ENCODE measurements at places on chromosomes 3 and 15.

DNA sequence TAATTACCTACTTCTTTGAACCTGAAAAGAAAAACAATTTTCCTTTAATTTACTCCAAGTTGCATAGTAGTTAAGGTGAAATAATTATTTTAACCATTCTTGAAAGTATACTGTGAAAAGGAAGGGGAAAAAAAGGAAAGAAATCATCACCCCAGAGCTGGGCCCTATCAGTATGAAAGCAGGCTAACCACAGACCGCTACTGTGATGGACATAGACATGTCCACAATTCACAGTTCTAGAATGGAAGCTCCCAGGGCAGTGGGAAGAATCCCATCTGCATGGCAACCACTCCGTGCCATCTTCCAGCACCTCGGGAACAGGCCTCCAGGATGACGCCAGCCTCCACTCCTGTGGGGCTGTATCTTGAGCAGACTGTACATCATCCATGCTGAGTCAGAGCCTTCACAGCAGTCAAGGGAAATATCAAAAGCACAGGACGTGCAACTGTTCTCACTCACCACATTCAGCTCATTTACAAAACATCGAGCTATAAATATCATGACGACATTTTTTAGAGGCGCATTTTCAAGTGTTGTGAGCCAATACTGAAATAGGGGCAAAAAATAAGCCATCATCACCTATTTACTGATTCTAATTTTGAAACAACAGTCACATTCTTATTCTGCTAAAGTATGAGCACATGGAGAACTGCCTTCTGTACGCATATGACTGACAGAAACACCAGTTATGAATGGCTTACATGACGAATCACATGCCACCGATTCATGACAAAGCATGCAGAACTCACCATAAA, 119.7 kb downstream of the SNRK start:
- no peak for DNase-seq

- no peak for DNase-seq
Measured at GRCh38 chr3:41138146-41138545, 61.2 kb upstream of the CTNNB1 start.

DNA sequence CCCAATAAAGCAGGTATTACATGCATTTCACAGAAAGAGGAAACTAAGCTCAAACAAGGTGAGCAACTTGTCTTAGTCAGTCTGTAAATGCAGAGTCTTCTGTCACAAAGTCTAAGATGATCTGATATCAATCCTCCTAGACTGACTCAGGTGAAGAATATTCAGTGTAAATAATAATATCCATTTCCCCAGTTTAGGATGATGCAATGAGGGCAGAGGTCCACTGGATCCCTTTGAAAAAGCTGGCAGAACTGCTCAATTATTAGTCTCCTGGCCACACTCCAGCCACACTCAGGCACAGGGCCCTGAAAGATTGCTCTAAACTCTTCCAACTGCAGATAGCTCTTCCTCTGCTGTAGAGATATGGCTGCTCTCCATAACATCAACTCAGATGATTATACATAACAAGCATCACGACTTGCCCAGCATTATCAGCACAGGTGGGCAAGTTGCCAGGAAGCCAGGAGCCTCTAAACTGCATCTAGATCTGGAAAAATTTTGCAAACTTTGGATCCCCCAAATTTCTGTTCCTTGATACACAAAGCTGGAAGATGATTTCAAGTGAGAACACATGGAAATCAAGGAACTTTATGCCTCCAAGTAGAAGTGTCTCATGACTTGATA, 129.8 kb upstream of the CPNE4 start:
- peak; percentile 8 for DNase-seq

DNA sequence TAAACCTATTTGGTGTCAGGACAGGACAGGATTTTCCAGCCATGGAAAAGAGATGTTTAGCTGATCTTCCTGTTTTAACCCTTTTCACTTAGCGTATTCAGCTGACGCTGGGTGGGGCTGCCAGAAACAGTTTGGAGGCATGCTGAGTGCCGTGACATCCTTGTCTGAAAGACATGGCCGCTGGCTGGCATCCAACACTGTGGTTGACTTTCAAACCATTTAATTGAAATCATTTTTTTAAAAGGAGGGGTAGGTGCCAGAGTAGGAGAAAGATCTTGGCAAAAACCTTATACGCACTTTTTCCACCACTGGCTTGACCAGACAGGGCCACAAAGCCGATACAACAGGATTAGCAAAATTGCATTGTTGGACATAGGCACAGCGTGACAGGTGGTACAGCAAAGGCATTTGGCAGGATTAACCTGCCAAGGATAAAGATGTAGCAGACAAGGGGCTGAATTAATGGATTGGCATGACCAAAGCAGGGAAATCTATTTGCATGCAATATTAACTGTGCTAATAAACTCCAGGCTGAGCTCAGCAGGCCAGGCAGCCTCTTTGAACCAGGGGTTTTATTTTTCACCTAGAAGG, 131.8 kb upstream of the TOPAZ1 start:
- DNase-seq: no peak

DNA sequence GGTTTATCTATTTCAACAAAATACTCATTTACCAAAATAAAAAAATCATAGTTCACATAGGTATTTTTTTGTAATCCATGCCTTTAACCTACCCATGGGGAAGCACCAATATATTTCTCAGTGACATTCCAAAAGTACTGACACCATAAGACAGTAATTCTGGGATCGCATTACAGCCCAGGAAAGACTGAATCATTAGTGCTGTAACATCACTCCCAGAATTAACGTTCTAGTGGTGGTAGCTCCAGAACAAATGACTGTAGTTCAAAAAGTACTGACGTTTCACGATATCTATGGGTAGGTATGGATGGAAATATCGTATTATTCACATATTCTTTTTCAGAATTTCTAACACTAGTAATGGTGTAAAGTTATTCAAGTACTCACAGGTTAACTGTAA, 54.3 kb upstream of the NEK10 start:
- DNase-seq: no peak

GRCh38 chr3:90034038-90034437, 926.6 kb downstream of the EPHA3 start:
- no peak for DNase-seq

- no peak for DNase-seq
Measured at GRCh38 chr3:194201953-194202666, 66.2 kb downstream of the HES1 start.

- DNase-seq: no peak
Measured at GRCh38 chr3:139689122-139689521, 11.3 kb upstream of the NMNAT3 start.

DNA sequence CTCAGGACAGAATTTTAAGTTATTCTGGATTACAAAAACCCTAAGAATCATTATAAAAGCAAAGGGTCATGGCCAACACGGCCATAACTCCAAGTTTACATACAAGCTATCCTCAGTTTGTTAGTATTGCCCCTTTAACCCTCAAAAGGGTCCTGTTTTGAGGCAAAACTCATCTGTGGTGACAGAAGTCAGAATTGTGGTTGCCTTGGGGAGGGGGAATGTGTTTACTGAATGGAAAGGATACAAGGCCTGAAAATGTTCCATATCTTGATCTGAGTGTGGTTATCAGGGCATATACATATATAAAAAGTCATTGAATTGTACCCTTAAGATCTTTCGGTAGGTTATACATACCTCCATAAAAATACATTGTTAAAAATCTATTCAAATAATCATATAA, 2.1 kb downstream of the SFMBT1 start:
- DNase-seq: no peak

DNA sequence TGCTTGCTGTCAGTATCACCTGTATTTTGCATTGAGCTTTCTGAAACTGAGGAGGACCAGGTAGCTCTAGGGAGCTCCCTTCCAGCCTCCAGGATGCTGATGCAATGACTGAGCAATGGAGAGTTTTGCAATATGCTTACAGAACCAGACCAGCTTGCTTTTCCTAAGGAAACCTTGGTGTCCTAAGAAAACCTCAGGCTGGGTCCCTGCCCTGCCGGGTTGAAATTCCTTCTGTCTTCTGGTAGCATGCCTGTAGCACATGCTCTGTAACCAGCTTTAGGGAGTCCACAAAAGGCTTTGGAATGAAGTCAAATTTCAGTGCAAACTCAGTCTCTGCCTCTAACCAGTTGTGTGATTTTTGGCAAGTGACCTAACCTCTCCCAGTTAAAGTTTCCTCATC, 65.8 kb upstream of the GSK3B start:
- DNase-seq: peak; percentile 80

GRCh38 chr3:89107461-89108290, at the start of gene EPHA3:
EPHA3 (plus strand) TSS chr3:89107621; CDS start chr3:89107749, 128 bp downstream.
- DNase-seq: peak; percentile 91

GRCh38 chr15:51731549-51732267, 5.7 kb downstream of the LYSMD2 start:
- DNase-seq: no peak

- no peak for DNase-seq
Measured at GRCh38 chr15:27897481-27897880, 201.6 kb downstream of the OCA2 start.

- DNase-seq: no peak
Measured at GRCh38 chr3:129131465-129132088, 10.0 kb upstream of the RAB43 start.

- DNase-seq: no peak
Measured at GRCh38 chr3:168678730-168679129, 583.0 kb upstream of the GOLIM4 start.

DNA sequence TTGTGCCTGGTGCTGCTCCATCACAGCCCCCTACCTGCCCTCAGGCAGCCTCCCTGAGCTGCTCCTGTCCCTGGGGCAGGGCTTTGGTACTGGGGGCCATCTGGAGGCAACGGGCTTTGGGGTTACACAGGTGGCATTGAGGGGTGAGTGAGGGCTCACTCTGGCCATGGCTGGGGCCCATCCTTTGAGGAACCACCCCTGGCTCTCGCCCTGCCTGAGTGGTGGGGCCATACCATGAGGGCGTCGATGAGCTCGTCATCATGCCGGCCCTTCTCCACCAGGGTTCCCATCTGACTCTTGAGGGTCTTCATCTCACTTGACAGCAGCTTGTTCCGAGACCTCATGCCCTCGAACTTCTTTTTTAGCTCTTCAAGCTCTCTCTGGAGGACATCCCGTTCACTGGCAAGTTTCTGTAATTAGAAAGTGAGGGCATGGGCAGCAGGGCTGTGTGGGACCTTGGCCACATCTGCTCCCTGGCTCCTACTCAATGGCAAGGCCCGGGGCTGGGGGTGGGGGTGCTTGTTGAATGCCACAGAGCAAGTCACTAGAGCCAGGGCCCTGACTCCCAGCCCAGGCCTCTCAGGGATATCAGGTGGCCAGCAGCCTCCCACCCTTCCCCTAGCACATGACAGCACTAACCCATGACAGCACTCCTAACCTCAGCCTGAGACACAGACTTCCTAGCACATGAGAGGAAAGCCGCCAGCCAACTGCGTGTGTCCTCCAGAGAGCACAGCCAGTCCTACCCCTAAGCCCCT, 33.5 kb downstream of the CCDC13 start:
- DNase-seq: peak; percentile 94
